CD4-positive, CD25-positive, alpha-beta regulatory T cell (primary cell): ENCODE measurements at places on chromosomes 4 and X. TPM values are rescaled to one million over a fixed set of nuclear protein-coding genes. Genes with fewer than 3 reads are reported as not detected.
A peak's percentile ranks its signal among the peaks of the same experiment; 100 is the strongest.

- no peak for DNase-seq
These were observed 4.0 kb downstream of the PLP2 start for GRCh38 chrX:49175435-49176274.

DNA sequence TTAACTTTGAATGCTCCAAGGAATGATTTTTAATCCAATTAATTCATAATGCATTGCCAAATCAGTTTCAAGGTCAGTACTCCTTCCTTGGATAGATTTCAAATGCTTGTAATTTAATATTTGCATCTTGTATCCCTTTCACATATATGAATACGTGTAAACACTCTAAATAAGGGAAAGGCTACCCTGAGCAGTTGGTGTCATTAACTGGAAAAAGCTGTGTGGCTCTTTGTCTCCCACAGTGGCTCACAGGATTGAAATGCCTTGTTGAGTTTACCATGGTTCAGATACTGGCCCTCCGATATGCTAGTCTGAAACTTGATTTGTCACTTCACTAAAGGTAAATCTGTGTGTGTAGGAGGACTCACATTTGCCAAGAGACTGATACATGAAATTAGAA, 16.7 kb upstream of the ACOT9 start:
- DNase-seq, result no peak

- DNase-seq, result no peak
These were observed 17.4 kb downstream of the KLF3 start for GRCh38 chr4:38681281-38681991.

Gene FABP2
- total RNA-seq, result not detected

- DNase-seq, result no peak
These were observed 9.7 kb upstream of the TMEM184C start for GRCh38 chr4:147607471-147607870.

GRCh38 chr4:150136481-150136880, 58.2 kb downstream of the DCLK2 start:
- no peak for DNase-seq

GRCh38 chr4:77158487-77158861, 1.5 kb downstream of the CCNG2 start:
- no peak for DNase-seq

DNA sequence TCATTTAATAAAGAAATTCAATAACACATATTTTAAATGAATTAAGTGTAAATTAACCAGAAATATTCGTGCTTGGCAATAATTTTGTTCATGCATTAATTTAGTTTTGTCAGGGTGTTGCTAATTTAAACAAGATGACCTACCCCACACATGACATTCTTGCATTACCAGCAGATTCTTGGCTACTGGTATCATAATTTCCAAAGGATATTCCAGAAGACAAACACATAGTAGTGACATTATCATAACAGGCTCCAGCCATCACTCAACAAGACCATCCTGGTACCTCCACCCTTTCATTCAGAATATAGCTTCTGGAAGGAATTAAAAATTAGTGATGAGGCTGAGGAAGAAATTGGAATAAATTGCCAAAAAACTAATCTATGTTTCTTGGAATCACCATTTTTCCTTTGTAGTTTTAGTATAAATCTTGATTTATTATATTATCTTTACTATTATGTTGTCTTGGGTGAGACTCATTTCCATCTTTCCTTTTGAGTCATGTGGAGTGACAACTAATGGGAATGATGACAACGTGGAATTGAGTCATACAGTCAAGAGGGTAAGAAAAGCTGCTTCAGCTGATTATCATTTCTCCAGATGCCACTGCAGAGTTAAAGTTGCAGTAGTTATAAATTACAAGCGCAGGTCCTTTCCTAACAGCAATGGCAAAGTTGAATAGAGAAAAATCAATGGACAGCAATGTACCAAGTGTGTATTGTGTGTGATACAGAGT, 30.9 kb upstream of the HHIP start:
- DNase-seq, result no peak

Gene PLP2
- 141 TPM for total RNA-seq

Gene POLN
- 4.9 TPM for total RNA-seq

DNA sequence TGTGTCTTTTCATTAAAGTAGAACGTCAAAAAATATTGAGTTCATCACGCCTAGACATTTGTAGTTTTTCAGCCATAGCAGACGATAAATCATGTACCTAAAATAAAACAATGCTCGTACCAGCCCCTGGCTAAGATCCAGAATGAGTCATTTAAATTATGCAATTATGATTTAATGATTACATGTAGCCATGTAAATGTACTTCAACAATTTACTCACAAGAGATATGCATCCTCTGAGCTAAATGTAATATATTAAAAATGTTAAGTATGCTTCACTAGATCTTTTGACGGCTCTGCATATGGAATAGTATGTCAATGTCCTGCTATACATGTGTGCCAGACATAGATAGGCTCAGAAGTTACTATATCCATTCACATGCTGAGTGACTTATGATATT, 1077.8 kb downstream of the ARAP2 start:
- DNase-seq, result no peak

- DNase-seq, result no peak
These were observed 7.3 kb downstream of the CCDC22 start for GRCh38 chrX:49242545-49243066.

DNA sequence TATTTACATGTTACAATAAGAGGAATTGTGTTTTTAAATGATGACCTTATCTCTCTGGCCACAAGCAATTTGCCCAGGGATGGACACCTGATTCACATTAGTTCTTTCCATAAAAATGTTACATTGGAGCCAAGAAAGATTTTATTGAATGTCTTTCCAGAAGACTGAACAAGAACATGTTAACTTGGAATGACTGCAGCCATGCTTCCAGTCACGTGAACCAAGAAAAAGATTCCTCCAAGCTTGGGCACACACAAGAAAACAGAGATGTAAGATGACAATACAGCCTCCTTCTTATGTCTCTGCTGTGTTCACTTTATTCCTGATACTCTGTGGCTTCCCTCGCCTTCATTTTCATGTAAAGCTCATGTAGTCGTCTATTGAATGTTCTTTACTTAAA, 737.6 kb downstream of the TRIML1 start:
- no peak for DNase-seq

Gene RCHY1
- 45.4 TPM for total RNA-seq

- no peak for DNase-seq
These were observed 39.2 kb upstream of the HS3ST1 start for GRCh38 chr4:11467931-11468330.

DNA sequence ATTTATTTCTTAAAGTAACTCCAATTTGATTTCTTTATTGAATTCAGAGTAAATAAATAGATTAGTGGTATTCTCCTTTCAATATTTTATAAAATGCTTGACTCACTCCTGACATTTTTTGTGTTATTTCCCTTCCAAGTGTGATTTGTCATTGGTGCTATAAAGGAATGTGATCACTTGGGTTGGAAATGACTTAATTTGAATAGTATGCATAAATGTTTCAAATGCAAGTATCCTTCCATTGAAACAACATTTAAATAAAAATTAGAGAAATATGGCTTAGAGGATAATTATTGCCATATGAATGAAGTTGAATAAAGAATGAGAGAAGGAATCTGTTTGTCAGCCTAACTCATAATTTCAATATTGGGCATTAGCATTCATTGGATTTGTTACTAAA, 182.7 kb downstream of the PABPC4L start:
- DNase-seq, result no peak

DNA sequence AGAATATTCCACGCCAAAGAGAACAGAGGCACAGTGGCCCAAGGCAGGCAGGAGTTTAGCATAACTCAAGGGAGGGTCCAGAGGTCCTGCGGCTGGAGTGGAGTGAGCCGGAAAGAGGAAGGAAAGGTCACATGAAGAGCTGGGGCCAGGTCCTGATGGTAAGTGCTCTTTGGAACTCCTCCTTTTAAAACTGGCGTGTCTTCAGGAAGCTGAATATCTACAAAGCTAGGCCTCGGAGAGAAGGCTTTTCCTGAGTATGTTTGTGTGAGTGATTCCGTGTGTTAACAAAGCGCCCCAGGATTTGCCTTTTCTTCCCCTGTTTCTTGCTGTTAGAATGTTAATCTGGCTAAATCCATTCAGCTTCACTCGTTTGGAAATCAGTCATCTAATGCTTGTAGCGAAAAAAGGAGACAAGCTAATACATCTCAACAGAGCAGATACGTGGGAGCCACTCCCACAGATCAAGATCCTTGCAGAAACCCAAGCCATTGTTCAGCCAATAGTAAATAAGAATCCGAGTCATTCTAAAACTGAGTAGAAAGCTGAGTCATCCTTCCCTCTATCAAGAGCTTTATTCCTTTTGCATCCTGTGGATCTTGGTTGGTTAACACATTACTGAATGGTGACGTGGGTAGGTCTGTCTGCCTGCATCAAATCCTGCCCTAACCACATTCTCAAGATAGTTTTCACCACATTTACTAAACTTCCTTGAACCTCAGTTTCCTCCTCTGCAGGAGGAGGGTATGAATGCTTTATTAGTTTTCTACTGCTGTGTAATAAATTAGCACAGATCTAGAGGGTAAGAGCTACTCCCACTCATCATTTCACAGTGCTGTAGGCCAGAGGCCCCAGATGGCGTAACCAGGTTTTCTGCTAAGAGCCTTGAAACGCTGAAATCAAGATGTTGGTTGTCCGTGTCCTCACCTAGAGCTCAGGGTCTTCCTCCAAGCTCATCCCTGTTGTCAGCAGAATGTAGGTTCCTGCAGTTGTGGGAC, 43.2 kb upstream of the RBM47 start:
- DNase-seq, result peak; percentile 87

Gene SMIM31
- total RNA-seq, result not detected
